ENCODE measurements at places on chromosomes 1 and 21. TPM values are rescaled to one million over a fixed set of nuclear protein-coding genes. Genes with fewer than 3 reads are reported as not detected.

TSSK3 gene
- 0.51 TPM for total RNA-seq

GRCh38 chr1:1309251-1310108, 1.1 kb downstream of the PUSL1 start:
- no peak for DNase-seq

MEF2D gene
- total RNA-seq, result 4.6 TPM

DNA sequence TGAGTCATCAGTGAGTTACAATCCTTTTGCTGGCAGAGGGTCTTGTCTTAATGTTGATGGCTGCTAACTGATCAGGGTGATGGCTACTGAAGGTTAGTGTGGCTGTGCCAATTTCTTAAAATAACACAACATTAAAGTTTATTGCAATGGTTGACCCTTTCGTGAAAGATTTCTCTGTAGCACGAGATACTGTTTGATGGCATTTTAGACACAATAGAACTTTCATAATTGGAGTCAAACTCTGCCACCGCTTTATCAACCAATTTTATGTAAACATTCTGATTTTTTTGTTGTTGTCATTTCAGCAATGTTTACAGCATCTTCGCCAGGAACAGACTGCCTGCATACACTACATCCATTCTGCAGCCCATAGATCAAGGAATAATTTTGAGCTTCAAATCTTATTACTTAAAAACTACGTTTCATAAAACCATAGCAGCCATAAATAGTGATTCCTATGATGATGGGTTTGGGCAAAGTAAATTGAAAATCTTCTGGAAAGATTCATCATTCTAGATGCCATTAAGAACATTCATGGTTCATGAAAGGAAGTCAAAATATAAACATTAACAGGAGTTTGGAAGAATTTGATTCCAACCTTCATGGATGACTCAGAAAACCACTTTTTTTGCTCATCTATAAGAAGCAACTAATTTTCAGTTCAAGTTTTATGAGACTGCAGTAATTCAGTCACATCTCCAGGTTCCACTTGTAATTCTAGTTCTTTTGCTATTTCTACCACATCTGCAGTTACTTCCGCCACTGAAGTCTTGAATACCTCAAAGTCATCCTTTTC, 85.9 kb downstream of the TYW3 start:
- DNase-seq, result peak; percentile 46

OLFML3 gene
- total RNA-seq, result 68.0 TPM

DNA sequence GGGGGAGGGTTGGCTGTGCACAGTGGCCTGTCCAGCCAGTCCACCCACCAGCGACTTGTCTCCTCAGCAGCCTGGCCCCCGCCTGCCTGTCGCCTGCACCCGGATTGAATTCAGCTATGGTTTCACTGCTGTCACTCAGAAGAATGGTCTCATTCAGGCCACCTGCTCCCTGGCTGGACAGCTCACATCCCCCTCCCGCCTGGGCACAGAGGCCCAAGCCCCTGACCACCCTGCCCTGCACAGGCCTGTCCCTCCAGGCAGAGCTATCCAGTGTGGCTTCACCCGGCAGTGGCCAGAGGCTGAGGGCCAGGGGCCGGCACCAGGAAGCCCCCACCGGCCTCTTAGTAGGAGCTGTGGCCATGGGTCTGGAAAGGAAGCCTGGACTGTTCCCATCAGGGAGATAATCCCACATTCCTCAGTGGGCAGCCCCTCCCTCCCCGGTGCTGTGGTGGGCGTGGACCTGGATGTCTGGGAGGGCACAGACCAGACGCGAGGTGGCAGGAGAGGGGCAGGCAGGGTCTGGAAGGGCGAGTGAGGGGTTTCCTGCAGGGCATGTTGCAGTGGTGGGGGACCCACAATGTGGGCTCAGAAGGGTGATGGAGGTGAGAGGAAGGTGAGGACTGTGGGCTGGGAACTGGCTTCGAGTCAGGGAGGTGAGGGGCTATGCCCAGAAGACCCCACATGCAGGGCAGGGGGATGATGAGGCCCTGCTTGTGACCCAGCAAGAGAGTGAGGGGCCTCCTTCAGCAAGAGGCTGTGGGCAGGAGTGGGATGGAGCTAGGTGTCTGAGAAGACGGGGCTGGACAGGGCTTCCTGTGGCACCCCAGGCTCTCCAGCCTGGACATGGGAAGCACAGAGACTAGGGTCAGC, 30.4 kb downstream of the WNT9A start:
- no peak for DNase-seq

DNA sequence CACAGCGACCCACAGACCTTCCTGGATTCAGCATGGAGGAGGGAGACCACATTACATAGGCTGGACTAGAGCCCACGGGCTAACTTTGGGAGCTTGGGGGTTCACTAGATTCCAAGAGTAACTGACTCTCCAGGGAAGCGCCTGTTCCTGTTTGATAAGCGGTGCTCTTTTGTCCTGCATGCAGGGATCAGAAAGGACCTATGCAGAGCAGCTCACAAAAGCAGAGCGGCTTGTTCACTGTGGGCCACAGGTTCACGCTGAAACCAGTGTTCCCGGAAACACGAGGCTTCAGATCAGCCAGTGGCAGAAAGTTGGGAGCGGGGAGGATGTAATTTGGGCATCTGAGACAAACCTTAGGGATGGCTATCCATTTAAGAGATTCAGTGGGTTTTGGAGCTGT, 403.9 kb downstream of the PCP4 start:
- no peak for DNase-seq

HHAT gene
- total RNA-seq, result 2.3 TPM

- no peak for DNase-seq
Observed at GRCh38 chr1:38326135-38326534, 279.5 kb upstream of the POU3F1 start.

DNA sequence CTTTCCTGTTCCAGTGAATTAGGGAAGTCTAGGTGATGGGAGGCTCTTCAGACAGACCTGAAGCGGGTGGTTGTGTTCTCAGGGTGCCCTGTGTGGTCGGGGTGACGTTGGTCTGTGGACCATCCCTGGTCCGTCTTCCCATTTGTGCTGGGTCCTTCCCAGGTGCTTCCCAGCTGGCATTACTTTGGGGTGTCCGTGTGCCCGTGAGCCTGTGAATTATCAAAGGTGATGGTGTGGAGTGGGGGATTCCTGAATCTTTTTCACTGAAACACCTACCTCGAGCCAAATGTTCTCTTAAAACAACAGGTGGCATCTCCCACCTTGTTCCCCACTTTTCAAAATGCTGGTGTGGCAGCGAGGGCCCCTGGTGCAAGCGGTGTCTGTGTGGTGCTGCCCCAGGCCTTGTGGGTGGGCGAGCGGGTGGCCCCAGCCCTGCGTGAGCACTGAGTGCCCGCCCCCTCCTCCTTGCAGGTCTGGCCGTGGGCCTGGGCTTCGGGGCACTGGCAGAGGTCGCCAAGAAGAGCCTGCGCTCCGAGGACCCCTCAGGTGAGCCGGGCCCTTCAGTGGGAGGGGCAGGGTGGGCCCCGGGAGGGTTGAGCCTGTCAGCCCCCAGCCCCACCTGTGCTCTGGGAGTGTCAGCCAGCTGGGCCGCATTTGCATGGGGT, 37.0 kb downstream of the COQ8A start:
- no peak for DNase-seq

CD5L gene
- total RNA-seq, result not detected

RCAN3 gene
- 5.0 TPM for total RNA-seq

CLCNKA gene
- total RNA-seq, result under 0.01 TPM

DNA sequence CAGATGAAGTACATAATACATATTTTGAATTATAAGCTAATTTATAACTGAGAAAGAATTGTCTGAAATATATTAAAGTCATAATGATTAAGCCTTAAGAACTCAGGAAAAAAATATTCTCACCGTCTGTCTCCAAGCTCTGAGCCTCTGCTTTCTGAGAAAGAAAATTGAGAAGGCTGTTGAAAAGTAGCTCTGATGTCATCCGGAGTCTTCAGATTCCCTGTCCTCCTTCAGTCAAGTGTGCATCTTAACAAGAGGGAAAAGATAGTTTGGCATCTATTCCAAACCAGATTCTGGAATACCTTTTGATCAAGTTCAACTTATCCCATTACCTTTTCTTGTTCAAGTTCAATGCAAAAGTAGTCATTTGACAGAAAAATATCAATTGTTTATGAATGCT, 50.6 kb downstream of the NRIP1 start:
- peak; percentile 50 for DNase-seq

S100A3 gene
- 1.8 TPM for total RNA-seq

GPR61 gene
- total RNA-seq, result 0.26 TPM

- DNase-seq, result no peak
Observed at GRCh38 chr1:73909043-73909562, 288.9 kb downstream of the LRRIQ3 start.

DNA sequence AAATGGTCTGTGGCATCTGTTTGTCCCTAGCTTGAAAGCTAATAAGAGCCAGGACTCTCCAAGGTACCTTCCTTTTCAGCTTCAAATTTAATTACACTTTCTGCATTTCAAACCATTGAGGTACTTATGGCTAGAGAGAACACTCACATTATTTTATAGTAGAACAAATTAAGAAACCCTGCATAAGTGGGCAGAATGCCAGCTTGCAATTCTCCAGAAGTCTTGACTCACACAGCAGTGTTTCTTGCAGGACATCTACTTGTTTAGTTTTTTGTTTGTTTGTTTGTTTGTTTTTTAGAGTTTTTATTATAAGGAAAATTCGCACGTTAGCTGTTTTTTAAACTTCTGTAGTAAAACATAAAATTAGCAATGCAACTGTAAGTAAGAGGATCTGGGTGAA, 397.2 kb downstream of the NEGR1 start:
- DNase-seq, result peak; percentile 15

CASZ1 gene
- 0.50 TPM for total RNA-seq

GRCh38 chr21:31180256-31181081, 142.2 kb upstream of the KRTAP19-8 start:
- DNase-seq, result peak; percentile 25

GRCh38 chr1:9009438-9010370, 16.5 kb downstream of the SLC2A7 start:
- peak; percentile 24 for DNase-seq

PPP1R8 gene
- 50.6 TPM for total RNA-seq

CTSS gene
- 2.6 TPM for total RNA-seq

CLDN14 gene
- total RNA-seq, result not detected

CNR2 gene
- total RNA-seq, result not detected

- peak; percentile 72 for DNase-seq
Observed at GRCh38 chr1:172719694-172720138, 60.8 kb downstream of the FASLG start.

DNA sequence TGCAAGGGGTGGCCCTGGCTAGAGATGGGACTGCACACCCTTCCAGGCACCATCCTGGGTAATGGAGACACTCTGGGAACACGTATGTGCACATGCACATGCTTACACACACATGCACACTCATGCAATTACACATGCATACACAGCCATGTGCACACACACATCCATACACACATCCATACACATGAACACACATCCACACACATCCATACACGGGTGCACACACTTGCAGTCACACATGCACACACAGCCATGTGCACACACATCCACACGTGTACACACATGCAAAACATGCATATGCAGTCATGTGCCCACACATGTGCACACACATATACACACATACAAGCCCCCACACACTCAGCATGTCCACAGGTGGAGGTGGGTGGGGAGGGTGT, 22.3 kb upstream of the POFUT2 start:
- DNase-seq, result no peak

All from fibroblast of lung (primary cell).